Cerebellar cortex (tissue), 1 donor: ENCODE measurements at places on chromosomes 5 and 9.

- no peak for DNase-seq
Observed at GRCh38 chr9:125532812-125533594, 174.0 kb downstream of the MAPKAP1 start.

DNA sequence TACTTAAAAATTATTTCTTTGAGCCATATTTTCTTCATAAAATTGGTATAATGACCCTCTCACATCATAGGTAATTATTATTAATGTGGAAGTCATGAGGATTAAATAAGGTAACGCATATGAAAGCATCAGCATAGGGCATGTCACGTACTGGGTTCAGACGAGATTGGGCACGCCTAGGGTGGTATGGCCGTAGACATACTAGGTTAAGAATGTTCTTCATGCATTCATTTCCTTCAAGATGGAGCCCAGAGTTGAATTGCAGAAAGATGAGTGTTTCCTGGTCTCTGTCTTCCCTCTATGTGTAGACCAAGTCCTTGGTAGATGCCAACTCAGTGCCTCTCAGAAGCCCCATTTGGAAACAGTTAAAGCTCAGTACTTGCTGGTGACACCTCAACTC is 174.1 kb upstream of the CLINT1 start:
- no peak for DNase-seq

GRCh38 chr9:98363644-98364043 is 108.2 kb upstream of the TBC1D2 start:
- no peak for DNase-seq

DNA sequence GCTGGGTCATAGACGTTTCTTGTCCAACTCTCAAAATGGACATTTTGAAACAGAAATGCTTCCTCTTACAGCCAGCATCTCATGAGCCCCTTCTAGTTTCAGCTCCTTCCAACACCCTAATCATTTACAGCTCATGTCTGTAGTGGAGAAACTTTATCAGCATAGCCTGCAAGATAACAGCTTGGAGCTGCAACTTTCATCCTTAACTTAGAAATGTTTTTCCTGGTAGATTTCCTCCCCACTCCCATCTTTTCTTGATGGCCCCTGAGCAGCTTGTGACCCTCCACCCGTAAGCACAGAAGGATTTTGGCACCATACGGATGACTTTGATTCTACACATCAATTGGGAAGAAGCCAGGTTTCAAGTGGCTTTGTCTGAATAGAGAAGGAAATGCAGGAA is 53.5 kb upstream of the TGFBR1 start:
- DNase-seq, result no peak

- DNase-seq, result peak; percentile 95
Observed at GRCh38 chr5:137622850-137623249, 113.0 kb downstream of the KLHL3 start.

GRCh38 chr9:6149315-6149714 is 66.3 kb upstream of the IL33 start:
- DNase-seq, result no peak

- DNase-seq, result peak; percentile 11
Observed at GRCh38 chr5:1948663-1949191, 66.0 kb upstream of the IRX4 start.

- no peak for DNase-seq
Observed at GRCh38 chr9:71638627-71639026, 129.7 kb downstream of the CEMIP2 start.

- no peak for DNase-seq
Observed at GRCh38 chr5:36073595-36074216, 7.0 kb upstream of the UGT3A2 start.

GRCh38 chr5:72154076-72154756 is 46.9 kb downstream of the MAP1B start:
- peak; percentile 96 for DNase-seq

DNA sequence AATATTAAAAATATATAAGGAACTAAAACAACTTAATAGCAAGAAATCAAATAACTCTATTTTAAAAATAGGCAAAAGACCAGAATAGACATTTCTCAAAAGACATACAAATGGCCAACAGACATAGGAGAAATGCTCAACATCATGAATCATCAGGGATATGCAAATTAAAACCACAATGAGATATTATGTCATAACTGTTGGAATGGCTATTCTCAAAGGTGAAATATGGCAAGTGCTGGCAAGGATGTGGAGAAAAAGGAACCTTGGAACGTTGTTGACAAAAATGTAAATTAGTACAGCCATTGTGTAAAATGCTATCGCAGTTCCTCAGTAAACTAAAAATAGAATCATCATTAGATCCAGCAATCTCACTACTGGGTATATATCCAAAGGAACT is 468.5 kb downstream of the NFIB start:
- no peak for DNase-seq

DNA sequence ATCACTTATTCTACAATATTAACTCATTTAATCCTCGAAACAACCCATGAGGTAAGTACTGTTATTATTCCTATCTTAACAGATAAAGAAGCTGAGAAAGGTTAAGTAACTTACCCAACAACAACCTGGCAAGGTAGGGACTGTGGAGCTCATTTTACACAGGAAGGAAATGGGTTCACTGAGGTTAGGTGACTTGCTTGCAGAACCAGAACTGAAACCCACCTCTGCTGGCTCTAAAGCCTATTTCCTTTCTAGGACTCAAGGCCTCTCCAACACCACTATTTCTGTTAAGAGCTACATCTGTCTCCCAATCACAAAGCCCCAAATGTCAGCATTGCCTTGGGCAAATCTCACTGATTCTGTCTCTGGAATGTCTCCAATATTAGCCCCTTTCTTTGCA is 38.9 kb upstream of the IFNK start:
- DNase-seq, result no peak

DNA sequence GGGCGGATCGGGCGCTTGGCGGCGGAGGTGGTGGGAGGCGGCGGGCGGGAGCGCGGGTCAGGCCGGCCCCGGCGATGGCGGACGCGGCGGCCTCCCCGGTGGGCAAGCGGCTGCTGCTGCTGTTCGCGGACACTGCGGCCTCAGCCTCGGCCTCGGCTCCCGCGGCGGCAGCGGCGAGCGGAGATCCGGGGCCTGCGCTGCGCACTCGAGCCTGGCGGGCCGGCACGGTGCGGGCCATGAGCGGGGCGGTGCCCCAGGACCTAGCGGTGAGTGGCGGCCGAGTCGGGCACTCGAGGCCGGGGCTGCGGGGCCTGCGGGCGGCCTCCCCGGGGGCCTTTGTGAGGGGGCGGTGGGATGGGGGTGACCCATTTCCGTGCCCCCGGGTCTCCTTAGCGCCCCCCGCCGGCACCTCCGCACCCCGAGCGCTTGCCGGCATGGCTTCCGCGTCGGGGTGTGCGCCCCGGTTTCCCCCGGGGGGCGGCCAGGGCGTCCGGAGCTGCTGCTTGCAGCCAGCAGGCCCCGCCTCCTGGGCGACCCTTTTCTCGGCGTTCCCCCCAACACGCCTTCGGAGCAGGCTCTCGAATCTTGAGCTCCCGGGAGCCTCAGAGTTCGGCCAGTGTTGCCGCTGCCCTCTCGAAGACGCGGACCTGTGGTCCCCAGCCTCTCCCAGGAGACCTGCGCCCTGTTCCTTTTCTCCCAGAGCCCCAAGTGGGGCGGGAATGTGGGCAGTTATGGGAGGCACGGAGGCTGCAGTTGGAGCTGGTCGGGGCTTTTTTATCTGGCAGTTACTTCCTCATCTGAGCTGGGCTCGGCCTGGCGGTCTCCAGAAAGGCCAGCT is 456 bp downstream of the KDM3B start:
- peak; percentile 68 for DNase-seq

DNA sequence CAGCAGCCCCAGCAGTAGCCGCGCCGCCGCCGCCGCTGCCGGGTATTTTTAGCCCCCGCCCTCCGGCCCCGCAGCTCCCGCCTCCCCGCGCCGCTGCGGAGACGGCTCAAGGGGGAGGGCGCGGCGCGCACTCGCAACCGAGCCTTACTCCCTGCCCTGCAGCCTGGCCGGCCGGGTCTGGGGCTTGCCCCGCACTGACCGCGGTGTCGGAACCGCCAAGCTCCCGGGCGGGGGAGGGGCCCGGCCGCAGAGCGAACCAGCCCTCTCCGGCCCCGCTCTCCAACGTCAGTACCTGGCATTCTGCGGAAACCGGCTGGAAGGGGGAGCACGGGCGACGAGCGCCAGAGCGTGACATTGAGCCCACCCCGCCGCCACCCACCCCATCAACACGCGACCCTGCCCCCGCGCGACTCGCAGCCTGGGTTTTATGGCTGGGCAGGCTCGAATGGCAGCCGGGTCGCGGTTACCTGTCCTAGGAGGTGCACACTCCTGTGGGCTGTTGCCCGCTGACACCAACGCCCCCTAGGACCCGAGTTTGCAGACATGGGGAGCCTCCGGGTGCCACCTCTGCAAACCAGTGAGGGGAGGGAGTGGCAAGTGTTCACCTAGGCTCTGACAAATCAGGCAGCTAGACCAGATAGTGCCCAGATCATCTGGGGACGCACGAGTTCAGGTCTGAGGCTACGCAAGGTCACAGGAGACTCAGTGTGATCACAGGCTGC is at the start of gene ACSL6:
ACSL6 (minus strand) TSS at position 37 of the 722 bp plus-strand sequence. CDS start 105 bp downstream, outside the sequence.
- peak; percentile 56 for DNase-seq

- no peak for DNase-seq
Observed at GRCh38 chr5:141877356-141878185, 639 bp downstream of the PCDH1 start.

- DNase-seq, result peak; percentile 94
Observed at GRCh38 chr9:79471580-79472543, 99.9 kb upstream of the TLE4 start.

- no peak for DNase-seq
Observed at GRCh38 chr9:78320030-78320693, 23.2 kb downstream of the PSAT1 start.
